Posterior cingulate gyrus (tissue), 11 donors: ENCODE measurements at places on chromosomes 11 and 22.

GRCh38 chr22:23552573-23552972, 27.5 kb downstream of the IGLL1 start:
- DNase-seq, result no peak

DNA sequence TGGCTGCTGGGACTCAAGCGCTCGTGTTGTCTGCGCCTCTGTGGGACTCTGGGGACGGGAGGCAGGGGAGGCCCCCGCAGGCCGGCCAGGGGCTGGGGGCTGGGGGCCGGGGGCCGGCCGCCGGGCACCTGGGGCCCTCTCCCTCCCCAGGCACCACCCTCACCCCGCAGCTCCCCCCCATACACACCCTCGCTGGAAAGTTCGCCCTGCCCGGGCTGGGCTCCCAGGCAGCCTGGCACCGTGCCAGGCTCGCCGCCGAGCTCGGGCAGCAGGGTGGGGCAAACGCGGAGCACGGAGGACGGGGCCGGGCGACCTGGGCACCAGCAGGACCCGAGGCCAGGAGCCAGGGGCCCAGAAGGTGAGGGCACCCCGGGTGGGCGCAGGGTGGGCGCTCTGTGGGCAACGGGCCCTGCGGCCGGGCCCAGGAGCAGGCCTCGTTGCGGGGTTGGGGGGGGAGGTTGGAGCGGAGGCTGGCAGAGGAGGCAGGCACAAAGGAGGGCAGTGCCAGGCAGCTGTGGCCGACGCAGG, 76.7 kb upstream of the WNT7B start:
- DNase-seq, result peak; percentile 65

DNA sequence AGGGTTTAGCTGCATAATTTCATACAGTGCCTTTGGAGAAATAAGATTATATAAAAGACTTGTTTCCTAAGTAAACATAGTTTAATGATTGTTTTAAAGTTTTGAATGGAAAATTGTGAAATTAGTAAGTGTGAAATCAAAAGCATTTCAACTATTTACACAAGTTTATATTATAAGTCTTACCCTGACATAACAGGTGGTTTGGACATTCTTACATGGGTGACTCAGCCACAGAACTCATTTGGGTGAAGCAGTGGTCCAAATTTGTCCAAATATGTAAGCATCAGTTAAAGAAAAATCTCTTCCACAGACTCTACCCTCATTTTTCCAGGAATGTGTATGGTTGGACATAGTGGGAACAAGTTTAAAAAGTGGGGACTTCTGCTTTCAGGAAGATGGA, 68.0 kb downstream of the USP47 start:
- DNase-seq, result no peak

- DNase-seq, result no peak
These were observed 134.3 kb upstream of the LDLRAD3 start for GRCh38 chr11:35809561-35809960.

DNA sequence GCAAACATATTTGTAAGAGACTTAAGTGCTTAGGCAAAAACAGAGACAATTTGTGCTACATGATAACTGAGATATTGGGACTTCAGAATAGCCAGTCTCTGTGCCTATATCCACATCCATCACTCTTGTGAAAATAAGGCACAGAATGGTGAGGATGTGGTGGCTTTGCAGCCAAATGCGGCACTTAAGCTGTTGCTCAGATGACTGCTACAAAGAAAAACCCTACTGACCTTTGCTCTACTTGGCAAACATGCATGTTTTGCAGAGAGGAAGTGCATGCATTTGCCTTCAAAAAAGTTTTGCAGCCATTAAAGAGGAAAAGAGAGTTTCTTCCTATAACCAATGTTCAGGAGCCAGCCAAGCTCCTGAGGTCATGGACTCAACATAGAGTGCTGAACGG, 675.0 kb upstream of the KIRREL3 start:
- no peak for DNase-seq

DNA sequence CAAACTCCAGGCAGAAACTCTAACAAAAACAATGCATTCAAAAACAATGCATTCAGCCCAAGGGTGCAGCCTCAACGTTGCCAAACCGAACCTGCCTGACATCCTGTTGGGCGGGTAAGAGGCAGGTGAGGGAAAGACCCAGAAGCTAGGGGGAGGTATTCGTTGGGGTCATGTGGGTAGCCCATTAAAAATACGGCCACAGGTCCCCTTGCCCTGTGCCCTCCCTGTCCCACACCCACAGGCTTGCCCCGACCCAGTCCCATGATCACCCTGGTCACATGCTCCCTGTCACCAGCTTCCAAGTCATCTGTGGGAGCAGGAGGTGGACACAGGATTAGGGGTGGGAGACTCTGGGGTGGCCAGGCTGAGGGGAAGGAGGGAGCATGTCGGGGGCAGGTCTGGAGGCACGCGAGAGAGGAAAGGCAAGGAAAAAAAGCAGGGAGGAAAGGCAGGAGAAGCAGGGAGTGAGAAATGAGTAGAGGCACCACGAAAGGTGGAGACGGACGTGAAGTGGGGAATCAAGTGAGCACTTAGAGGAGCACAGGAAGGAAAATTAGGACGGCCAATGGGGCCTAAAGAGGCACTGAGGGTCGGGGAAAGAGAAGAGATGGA, 683 bp downstream of the PLA2G6 start:
- DNase-seq, result peak; percentile 83

DNA sequence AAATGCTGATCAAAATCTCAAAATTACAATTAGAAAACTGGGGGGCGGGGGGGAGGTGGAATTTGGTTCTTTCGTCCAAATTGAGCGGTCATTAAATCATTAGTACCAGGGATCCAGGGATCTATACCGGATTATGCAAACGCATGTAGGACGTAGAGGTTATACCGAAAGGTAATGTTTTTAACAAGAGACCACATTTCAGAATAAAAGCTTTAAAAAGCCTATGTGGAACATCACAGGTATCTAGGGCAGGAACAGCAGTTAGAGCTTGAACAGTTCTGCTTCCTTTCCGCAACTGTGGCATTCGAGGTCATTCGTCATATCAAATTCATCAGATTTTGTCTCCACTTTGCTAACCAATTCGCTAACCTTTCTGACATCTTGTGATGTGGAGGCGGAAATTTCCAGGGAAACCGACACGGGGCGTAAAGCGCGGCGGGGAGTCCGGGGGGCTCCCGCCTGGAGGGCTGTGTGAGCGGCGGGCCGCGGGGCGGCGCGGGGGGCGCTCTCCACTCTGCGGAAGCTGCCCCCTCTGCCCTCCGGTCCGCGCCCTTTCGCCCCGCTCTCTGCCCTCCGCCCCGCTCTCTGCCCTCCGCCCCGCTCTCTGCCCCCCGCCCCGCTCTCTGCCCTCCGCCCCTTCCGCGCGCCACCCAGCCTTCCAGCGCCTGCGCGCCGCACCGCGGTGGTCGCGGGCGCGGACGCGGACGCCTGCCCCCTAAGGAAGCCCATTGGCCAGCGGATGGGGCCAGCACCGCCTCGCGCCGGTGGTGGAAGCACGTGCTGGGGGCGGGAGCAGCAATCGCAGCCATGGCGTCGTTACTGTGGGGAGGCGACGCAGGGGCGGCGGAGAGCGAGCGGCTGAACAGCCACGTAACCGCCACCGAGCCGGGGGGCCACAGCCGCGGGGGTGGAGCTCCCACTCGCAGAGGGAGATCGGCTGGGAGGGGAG, at the start of gene DDX25:
Gene DDX25 (plus strand): TSS at position 798 of the 949 bp plus-strand sequence. CDS start 10 bp downstream, at position 808.
- DNase-seq, result peak; percentile 82

GRCh38 chr22:43257549-43257948, 70.6 kb upstream of the TTLL12 start:
- no peak for DNase-seq

DNA sequence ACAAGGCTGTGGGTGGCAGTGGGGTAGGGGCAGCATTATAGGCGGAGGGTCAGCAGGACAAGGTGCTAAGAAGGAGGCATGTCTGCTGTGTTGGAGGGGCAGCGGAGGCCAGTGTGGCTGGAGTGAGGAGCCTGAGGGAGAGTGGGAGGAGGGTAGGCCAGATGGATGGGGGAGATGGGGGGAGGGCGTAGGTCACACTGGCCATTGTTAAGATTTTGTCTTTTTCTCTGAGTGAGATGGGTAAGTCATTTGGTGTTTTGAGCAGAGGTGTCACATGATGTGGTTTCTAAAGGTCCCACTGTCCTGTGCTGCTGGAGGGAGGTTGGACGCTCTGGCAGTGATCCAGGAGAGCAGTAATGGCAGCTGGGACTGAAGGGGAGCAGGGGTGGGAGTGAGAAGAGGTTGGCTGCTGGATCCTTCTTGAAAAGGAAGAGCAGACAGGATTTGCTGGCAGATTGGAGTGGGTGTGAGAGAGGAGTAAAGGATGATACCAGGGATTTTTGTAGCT, 9.8 kb downstream of the PPP6R3 start:
- peak; percentile 33 for DNase-seq

- DNase-seq, result no peak
These were observed 328.8 kb downstream of the TBC1D22A start for GRCh38 chr22:47091246-47091651.

- no peak for DNase-seq
These were observed 178.2 kb upstream of the ZC3H12C start for GRCh38 chr11:109914809-109915653.

- no peak for DNase-seq
These were observed 1007.9 kb upstream of the TENM4 start for GRCh38 chr11:80448709-80449108.

- DNase-seq, result no peak
These were observed 537.1 kb downstream of the INSC start for GRCh38 chr11:15651816-15652215.

GRCh38 chr11:76665921-76666351, 4.6 kb downstream of the LRRC32 start:
- DNase-seq, result peak; percentile 71

- no peak for DNase-seq
These were observed 494.0 kb downstream of the MIAT start for GRCh38 chr22:27151407-27151806.

GRCh38 chr22:50471962-50472361, 2.9 kb downstream of the SBF1 start:
- DNase-seq, result no peak

GRCh38 chr11:109236696-109237095, 185.3 kb upstream of the C11orf87 start:
- no peak for DNase-seq

DNA sequence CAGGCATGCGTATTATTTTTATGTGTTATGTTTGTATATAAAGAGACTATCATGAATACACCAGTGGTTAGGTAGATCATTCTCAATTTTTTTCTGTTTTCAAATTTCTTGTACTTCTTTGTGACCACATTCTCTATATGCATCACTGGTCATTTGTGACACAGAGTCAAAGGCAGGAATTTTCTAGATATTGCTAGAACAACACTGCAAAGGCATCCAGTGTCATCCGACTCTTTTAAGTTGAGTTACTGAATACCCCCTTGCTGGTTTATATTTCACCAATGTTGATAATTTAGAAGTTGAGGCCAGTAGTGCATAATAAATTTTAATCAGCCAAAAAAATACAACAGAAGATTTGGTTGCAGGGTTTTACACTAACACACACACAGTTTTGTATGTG, 351.8 kb downstream of the CASP12 start:
- DNase-seq, result no peak

DNA sequence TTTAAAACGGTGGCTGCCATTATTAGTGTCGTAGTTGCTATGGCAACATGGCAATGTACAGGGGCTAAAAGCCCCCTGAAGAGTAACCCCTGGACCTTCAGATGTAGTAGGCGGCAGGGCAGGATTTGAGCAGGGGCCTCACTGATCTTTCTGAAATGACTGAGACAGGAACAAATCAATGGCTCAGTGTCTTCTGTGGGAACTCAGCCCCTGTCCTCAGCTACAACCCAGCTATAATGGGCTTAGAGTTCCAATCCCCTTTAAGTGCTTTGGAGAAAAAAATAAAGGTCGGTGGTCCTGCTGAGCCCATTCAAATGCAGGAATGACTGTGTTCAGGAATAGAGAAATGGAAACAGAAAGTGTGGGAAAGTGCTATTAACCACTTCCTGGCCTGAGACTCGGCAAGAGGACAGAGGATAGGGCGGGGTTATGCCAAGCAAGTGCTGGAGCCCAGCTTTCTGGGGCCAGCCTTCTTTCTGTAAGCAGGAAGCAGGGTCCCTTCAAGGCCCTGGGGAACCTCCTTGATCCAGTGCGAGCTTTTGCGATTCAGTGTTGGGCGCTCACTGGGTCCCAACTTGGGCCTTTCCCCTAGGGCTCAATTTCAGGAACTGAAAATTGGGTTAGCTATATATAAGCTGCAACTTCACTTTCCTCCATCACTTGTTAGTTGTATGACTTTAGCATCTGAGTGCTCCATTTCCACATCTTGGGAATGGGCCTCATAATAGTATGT, 6.1 kb upstream of the CD82 start:
- no peak for DNase-seq

- DNase-seq, result peak; percentile 55
These were observed 2.4 kb upstream of the IFITM2 start for GRCh38 chr11:304915-305843.

- DNase-seq, result no peak
These were observed 13.6 kb downstream of the TRIM29 start for GRCh38 chr11:120124355-120124754.

GRCh38 chr11:27972522-27973170, 135.3 kb downstream of the KIF18A start:
- no peak for DNase-seq

DNA sequence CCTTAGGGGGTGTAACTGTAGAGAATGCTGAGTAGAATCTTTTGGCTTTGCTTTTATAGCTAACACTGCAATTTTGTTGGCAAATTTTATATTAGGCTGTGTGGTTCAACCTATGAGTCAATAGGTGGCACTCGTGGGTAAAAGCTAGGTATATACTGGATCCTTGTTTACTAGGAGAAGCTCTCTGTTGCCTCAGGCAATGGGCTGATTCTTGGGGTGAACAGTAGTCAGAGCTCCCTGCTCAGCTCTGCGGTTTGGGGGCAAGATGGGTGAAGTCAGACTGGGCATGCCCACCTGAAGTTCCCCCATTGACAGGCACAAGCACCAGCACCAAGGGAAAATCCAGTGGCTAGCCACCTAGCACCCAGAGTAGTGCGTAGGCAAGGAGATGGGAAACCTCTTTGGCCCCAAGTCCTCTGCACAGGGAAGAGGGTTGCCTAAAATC, 238.7 kb downstream of the FAM181B start:
- DNase-seq, result no peak

- DNase-seq, result no peak
These were observed 38.6 kb upstream of the SC5D start for GRCh38 chr11:121253951-121254350.

DNA sequence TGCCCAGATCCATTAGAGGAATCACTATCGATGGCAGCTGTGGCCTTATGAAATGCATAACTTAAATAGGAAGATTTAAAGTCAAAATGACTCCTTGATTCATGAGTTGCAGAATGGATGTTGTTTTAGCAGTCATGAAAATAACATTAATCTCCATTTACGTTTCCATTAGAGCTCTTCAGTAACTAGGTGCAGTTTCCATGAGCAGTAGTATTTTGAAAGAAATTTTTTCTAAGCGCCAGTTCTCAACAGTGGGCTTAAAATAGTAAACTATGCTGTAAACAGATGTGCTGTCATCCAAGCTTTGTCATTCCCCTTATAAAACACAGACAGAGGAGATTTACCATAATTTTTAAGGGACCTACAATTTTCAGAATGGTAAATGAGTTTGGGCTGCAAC, 1414.1 kb downstream of the LRRC4C start:
- no peak for DNase-seq
